ENCODE measurements at places on chromosomes 3 and 15.

GRCh38 chr3:68973639-68974038 lies 39.8 kb downstream of the EOGT start:
- DNase-seq = peak; percentile 24

- DNase-seq = no peak
Observed at GRCh38 chr3:127730171-127730570, 57.4 kb downstream of the ABTB1 start.

- no peak for DNase-seq
Observed at GRCh38 chr3:68123231-68123630, 468.8 kb upstream of the SUCLG2 start.

GRCh38 chr3:151155409-151156128 lies 47.4 kb downstream of the GPR171 start:
- DNase-seq = no peak

- no peak for DNase-seq
Observed at GRCh38 chr3:189121092-189121491, 50.7 kb upstream of the TPRG1 start.

GRCh38 chr15:101139986-101140696 lies 111.7 kb downstream of the CHSY1 start:
- no peak for DNase-seq

DNA sequence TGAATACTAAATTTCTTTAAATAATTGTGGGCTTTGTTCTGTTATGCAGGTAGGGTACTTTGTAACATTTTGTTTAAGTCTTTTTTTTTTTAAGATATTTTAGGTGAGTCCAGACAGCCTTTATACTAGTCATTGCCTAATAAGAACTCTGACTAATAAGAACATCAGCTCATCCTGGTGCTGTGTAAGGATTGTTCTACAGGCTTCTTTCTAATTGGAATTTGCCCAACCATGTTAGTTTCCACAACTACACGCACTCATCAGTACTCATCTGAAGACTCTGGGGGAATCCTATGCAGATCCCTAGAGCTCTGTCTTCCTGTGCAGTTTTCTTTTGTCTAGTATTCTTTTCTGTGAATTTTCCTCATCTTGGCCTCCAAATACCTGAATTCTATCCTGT lies 741.8 kb downstream of the IGSF11 start:
- DNase-seq = no peak

- DNase-seq = no peak
Observed at GRCh38 chr15:38149315-38149714, 103.3 kb upstream of the SPRED1 start.

DNA sequence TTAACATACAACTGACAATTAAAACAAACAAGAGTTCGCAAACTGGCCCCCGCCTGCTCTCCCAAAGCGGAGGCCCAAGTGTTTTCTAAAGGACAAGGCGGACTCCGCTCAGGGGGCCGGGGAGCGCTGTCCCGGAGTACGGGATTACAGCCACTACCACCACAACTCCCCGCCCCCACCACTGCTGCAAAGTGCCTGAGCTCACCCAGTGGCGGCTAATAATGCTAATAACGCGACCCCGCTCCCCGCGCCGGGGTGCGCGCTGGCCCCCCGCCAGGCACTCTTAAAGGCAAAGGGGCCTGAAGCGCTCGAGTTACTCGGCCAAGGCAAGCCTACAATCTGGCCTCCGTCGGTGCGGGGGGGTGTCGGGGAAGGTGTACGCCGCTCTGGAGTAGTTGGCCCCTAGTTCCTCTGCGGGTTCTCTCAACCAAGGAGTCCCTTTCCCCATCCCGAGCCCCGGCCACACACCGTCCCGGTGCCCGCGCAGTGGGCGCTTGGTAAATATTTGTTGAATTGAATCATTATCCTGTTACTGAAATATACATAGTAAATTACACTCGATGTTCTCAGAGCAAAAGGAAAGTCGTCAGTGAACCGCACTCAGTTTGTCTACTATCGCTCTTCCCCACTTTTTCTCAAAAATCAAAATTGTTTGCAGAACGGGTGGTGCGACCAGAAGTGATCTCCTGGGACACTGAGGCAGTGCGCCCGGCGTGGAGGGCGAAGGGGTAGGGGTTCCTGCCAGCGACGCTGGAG lies 827 bp downstream of the WNT5A start:
- DNase-seq = peak; percentile 67

DNA sequence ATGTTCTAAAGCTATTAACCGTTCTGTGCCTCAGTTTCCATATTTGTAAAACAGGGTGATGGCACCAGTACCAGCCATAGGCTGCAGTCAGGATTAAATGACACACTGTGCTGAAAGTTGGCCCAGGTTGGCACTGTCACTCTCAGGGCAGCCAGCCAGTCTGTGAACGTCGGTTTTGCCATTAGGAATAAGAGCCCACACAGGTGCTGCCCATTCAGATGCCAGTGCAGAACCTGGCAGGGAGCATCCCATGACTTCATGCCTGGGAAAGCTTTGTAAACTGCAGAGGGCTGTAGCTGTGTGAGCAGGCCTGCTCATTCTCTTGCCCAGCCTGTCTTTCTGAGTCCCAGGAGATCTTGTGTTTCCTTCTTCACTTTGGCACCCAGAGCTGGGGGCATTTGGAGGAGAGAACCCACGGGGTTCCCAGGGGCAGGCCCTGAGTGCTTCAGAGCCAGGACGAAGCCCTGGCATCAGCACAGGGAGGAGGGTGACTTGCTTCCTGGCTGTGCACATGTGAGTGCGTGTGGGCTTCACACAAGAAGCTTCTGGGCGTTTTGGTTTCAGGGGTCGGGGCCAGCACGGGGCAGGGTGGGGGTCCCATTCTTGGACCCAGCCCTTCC lies 46.9 kb downstream of the ZNF710 start:
- no peak for DNase-seq

DNA sequence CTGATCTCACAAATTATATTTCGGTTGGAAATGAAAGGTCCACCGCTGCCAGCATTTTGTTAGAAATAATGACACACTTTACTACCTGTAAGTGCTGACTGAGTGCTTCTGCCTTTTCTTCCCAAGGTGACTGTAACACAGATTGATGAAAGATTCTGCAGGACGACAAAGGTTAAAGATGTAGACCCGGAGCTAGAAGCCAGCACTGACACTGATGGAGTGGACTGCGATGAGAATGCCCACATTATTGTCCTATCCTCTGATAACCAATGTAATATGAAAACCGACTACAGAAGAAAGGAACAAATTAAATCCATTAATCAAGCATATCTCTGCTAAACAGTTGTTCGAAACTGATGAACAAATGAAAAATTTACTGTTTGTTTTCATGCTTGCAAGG lies 666.5 kb downstream of the GBE1 start:
- DNase-seq = no peak

DNA sequence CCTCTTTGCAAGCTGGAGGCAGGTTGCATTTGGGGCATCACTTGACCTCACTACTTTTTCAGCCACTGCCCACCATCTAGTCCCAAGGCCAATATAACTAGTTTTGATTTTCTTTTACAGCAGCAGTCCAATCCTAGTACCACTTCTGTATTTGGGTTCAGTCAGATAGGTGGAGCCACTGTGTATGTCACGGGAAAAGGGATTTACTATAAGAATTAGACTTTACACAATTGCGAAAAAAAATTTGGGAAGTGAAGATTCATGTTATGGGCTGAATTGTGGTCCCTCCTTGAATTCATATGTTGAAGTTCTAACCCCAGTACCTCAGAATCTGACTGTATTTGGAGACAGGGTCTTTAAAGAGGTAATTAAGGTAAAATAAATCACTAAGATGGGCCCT lies 37.4 kb upstream of the NMNAT3 start:
- no peak for DNase-seq

GRCh38 chr3:34202975-34203374 lies 404.5 kb downstream of the PDCD6IP start:
- DNase-seq = no peak

- DNase-seq = no peak
Observed at GRCh38 chr15:33623010-33623409, 312.2 kb downstream of the RYR3 start.

GRCh38 chr3:23256741-23257435 lies 53.8 kb downstream of the UBE2E2 start:
- peak; percentile 7 for DNase-seq

- no peak for DNase-seq
Observed at GRCh38 chr3:45623393-45623792, 28.8 kb downstream of the LIMD1 start.

- DNase-seq = no peak
Observed at GRCh38 chr15:70812827-70813364, 41.1 kb downstream of the LARP6 start.

DNA sequence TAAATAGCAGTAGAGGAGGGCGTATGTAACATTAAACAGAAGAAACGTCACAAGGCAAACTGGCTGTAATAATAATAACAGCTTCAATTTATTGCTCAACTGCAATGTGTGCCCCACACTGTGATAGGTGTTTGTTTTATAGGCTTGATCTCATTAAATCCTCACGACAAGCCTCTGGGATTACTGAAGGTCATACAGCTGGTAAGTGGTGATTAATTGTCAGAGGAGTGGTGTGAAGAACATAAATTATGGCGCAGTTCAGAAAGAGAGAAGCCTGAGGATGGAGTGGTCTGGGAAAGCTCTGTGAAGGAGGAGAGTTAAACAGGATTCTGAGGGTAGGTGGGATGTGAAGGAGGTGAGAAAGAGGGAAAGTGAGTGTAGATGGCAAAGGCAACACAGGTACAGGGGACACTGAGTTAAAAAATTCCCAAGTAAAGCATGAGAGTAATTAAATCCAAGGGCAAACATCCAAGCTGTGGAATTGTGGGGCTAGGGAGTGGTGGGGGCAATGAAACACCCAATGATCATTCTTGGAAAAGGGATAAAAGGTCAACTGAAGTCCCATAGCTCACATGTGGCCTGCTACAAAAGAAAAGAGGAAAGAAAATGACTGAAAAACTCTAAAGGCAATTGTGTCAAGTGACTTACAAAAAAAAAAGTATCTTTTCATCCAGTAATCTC lies 16.5 kb upstream of the GLCE start:
- DNase-seq = no peak

DNA sequence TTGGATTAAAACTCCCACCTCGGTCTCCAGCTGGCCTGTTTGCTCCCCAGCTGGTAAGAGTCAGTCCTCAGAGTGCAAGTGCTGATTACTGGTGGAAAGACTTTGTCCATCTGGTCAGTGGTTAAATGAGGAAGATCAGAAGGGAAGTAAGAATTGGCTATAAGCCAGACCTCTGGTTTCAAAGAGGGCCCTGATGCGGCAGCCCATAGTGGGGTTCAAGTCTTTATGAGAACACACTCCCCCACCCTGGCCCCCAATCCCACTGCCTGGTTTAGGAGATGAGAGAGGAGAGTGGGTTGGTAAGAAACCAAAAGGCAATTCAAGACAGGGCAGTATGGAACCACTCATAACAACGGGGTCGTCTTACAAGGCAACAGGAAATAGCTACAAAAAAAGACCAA lies 65.0 kb downstream of the FRMD4B start:
- no peak for DNase-seq

- DNase-seq = no peak
Observed at GRCh38 chr3:176190755-176191154, 1006.5 kb downstream of the TBL1XR1 start.

DNA sequence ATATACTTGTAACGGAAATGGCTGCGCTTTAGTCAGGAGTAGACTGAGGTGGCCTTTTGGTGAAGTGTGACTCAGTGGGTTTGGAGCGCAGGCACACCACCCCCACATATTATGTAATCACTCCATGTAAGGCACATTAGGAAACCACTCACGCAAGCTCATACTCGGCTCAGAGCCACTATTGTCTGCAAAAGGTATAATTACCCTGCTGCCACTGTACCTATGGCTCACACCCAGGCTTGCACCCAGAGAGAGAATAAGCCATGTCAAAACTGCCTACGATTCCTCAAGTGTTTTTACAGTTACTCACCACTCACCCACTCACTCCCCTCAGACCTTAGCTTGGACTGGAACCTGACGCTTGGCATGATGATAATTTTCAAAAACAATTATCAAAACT lies 611.9 kb upstream of the CCDC54 start:
- peak; percentile 96 for DNase-seq

- DNase-seq = peak; percentile 80
Observed at GRCh38 chr3:100040451-100041225, 73.7 kb downstream of the FILIP1L start.

- peak; percentile 53 for DNase-seq
Observed at GRCh38 chr3:136949708-136950107, 8.1 kb upstream of the IL20RB start.

DNA sequence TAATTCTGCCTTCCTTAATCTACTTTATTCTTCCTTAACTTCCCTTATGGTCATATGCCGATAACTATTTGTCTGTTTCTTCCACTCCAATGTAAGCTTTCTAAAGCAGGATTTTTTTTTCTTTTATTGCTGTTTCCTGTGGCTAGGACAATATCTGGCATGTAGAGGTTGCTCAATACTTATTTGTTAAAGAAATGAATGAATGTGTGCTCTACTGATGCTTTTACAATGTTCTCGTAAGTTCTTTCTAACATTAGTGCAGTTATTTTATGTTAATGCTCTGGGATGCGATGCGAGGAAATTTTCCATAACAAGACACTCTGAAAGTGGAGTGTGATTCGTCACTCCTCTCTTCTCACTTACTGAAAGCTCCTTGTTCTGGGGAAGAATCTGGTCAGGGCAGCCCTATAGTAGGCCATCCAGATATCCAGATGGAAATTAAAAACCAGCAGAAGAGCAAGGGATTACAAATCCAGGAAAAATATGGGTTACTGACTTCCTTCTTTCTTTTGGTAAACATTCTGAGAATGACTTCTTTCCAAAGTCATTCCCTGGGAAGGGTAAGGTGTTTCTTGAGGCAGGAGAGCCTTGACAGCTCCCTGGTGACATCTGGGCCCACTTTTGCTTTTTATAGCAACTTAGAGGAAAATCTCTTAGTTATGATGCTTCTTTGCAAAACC lies 420.4 kb downstream of the PDCD6IP start:
- no peak for DNase-seq

DNA sequence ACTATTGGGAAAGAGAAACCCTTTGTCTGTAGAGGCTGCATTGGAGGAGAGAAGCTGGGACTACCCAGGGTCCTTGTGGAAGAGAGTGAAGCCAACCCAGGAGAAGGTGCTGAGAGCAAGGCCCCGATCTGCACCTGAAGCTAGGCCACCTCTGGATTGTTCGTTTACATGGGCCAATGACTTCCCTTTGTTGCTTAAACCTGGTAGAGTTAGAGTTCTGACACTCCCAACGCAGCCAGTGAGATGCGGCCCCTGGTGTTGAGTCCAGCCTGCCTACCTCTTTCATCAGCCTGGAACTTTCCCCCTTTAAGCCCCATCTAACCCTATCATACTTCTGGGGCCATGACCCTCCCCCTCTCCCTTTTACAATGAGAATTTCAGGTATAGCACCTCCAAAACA lies 30.8 kb downstream of the CCDC13 start:
- DNase-seq = no peak
